ENCODE measurements at places on chromosomes 6 and 20. TPM values are rescaled to one million over a fixed set of nuclear protein-coding genes. Genes with fewer than 3 reads are reported as not detected.
A peak's percentile ranks its signal among the peaks of the same experiment; 100 is the strongest.

The RBL1 gene
- 58.3 TPM for total RNA-seq

The BPI gene
- total RNA-seq, result not detected

GRCh38 chr6:44192428-44193041 is 24.2 kb upstream of the MYMX start:
- H3K36me3 ChIP-seq, result no peaks in the 10 kb centered on the region
- H3K27me3 ChIP-seq, result peaks cover 9% of the 10 kb centered on the region
- DNase-seq, result no peak
- H3K4me3 ChIP-seq, result peak overlapping the region; percentile 28

- DNase-seq, result no peak
- no peak overlapping the region for H3K4me3 ChIP-seq
- peaks cover 26% of the 10 kb centered on the region for H3K36me3 ChIP-seq
- H3K27ac ChIP-seq, result no peak overlapping the region
- H3K4me1 ChIP-seq, result peaks cover 4% of the 10 kb centered on the region
- H3K27me3 ChIP-seq, result no peaks in the 10 kb centered on the region
These were observed 26.2 kb downstream of the PSMF1 start for GRCh38 chr20:1144401-1145172.

- no peaks in the 10 kb centered on the region for H3K27me3 ChIP-seq
- peaks cover 25% of the 10 kb centered on the region for H3K4me1 ChIP-seq
- no peak overlapping the region for H3K4me3 ChIP-seq
These were observed 27.7 kb upstream of the ENPP4 start for GRCh38 chr6:46102123-46102522.
